Activated T-cell treated with anti-CD3 and anti-CD28 coated beads for 48 hours (primary cell): ENCODE measurements at places on chromosomes 2 and 18.
A peak's percentile ranks its signal among the peaks of the same experiment; 100 is the strongest.

GRCh38 chr18:56576826-56577573, 61.4 kb downstream of the TXNL1 start:
- no peak for DNase-seq

GRCh38 chr2:145043399-145043834, 523.5 kb upstream of the ZEB2 start:
- DNase-seq, result no peak

GRCh38 chr2:167908786-167909185, 338.6 kb downstream of the STK39 start:
- DNase-seq, result no peak

GRCh38 chr2:113981404-113982134, 91.7 kb downstream of the ACTR3 start:
- no peak for DNase-seq

DNA sequence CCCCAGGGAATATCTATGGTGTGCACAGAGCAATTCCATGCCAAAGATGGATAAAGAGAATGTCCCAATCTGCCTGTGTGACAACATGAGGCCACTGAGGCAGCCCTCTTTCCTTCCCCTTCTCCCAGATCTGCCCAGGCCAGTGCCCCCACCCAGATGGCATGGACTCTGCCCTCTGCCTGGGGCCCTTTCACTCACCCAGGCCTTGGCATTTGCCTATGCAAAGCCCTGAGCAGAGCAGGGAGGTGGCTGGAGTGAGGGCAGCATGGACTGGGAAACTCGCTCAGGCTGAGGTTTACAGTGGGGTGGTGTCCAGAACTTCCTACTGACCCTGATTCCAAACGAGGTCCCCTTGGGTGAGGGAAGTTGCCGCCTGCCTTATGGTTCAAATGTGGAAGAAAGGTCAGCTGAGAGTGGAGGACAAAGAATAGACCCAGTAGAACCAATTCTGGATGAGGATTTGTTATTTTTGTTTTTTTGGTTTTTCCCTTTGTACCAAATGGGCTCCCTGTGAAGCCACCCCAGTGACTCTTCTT, 8.9 kb downstream of the SH2D6 start:
- no peak for DNase-seq

- no peak for DNase-seq
Observed at GRCh38 chr2:64860276-64860885, 128.8 kb upstream of the SLC1A4 start.

- no peak for DNase-seq
Observed at GRCh38 chr2:58545300-58546280, 304.5 kb upstream of the FANCL start.

DNA sequence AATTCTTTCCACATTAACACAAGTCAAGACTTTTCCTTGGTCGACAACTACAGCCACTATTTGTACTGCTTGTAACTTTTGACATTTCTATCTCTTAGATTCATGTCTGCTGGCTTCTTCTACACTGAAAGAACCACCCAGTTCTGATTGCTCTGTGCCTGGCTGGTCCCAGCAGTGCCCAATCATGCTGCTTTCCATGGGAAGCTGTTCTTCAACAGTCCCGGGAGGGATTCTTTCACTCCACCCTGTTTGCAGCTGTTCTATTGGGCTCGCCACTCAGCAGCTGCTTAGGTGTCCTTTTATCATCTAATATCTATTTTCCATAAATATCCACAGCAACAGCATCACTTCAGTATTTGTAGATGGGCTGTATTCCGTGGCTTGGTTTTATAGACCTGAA, 471.1 kb upstream of the SMIM21 start:
- DNase-seq, result no peak

DNA sequence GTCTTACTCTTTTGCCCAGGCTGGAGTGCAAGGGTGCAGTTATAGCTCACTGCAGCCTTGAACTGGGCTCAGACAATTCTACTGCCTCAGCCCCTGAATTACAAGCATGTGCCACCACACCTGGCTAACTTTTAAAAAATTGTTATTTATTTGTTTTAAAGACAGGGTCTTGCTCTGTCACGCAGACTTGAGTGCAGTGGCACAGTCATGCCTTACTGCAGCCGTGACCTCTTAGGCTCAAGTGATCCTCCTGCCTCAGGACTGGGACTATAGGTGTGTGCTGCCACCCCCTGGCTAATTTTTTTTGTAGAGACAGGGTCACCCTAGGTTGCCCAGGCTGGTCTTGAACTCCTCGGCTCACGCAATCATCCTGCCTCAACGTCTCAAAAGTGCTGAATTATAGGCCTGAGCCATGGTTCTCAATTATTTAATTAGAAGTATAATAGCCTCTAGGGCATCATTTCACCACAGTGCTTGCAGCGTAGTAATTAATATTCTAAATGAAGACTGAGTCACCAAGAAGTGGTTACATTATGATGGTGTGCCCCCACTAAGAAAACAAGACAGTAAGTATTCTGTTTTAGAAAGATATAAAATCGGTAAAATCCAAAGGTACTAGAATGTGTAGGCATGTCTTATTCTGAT, 69.6 kb downstream of the EML4 start:
- DNase-seq, result peak; percentile 18

GRCh38 chr2:107063228-107063627, 177.3 kb upstream of the ST6GAL2 start:
- DNase-seq, result no peak

- no peak for DNase-seq
Observed at GRCh38 chr2:124180635-124181034, 155.5 kb downstream of the CNTNAP5 start.

DNA sequence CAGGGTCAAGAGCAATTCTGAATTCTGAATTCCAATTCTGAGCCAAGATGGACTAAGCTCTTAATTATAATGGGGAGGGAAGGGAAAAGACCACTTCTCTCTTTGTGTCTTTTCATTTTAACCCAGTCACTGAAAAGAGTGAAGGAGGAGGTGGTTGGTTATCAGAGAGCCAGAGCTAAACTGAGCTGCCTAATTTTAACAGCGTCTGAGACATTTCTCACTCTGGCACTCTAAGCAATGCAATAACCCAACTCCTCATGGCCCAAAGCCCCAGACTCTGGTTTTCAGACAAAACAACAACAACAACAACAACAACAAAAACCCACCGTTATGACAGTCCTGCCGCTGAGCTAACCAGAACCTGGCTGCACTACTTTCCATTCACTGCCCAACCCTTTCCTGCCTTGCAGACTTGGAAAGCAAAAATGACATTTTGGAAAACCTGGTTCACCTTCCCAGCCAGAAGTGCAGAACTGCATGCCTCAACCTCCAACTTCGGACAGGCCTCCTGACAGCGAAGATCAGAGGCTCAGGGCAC, 1.0 kb downstream of the CHST10 start:
- no peak for DNase-seq

GRCh38 chr18:74785632-74786031, 188.0 kb downstream of the ZNF407 start:
- no peak for DNase-seq

- no peak for DNase-seq
Observed at GRCh38 chr18:60339018-60339417, 33.6 kb downstream of the MC4R start.
